Activated naive CD4-positive, alpha-beta T cell (primary cell): ENCODE measurements at places on chromosomes 1 and 21.
A peak's percentile ranks its signal among the peaks of the same experiment; 100 is the strongest.

GRCh38 chr1:114026797-114027196 is 47.5 kb downstream of the OLFML3 start:
- DNase-seq: no peak

DNA sequence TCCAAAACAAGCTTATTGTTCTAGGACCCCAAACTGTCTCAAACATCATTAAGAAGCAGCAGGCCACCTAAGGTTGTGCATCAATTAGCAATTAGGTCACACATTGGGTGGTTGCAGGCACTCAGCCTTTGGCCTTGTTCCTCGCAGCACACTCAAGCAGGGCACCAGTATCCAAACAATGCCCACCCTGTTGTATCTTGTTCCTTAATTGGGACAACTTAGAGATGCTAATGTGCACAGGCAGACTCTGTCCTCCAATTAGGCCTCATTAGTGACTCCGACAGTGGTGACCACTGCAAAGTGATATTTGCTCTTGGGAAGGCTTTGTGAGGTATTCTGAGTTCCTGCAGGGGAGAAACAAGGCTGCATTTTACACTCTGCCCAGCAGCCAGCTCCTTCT is 515.1 kb upstream of the PTBP2 start:
- no peak for DNase-seq

DNA sequence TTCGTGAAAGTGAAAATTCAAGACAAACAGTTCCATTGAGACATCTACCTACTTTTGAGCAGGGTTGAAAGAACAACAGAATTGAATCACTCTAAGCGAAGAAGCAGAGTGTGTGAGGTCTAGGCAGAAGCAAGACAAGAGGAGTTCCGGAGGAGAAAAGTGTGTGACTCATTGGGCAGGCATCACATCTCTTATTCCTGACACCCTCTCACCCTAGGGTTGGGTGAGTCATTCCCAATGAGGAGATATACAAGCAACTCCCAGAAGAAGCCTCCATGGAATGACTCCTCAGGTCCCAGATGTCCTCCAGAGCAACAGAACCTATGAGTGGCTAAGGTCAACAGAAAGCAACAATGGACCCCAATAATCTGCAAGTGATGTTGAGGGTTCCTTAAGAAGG is 138.1 kb downstream of the TPR start:
- DNase-seq: no peak

GRCh38 chr1:22508329-22508728 is 55.0 kb upstream of the EPHA8 start:
- DNase-seq: no peak

- no peak for DNase-seq
Observed at GRCh38 chr1:81702903-81703302, 97.8 kb upstream of the ADGRL2 start.

GRCh38 chr1:245458761-245459174 is 304.0 kb downstream of the KIF26B start:
- no peak for DNase-seq

DNA sequence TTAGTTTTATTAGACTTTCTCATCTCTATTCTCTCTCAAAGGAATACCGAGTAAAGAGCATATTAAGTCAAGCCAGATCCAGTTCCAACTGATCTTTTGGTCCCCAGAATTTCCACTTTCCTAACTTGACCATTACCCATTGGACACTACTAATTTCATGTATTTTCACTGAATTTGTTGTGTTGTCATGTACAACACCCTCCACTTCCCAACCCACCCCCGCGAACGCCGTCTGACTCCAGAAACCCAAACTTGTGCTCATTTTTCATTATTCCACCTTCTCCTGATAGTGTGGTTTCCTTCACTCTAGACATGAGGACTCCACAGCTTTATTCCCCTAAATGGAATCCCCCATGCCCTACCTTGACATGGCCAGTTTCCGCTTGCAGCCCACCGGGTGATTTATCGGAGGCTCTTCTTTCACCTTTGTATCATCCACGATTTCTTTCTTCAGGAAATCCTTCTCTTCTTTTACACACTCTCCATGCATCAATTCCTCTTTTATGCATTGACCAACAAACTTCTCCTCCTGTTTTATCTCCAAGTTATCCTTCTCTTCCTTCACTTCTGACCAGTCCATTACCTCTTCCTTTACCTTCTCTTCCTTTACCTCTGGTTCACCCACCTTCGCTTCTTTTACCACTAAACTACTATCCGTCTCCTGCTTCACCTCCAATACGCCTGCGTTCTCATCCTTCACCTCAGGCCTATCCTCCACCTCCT is 805 bp downstream of the ZNHIT6 start:
- DNase-seq: no peak

- no peak for DNase-seq
Observed at GRCh38 chr1:182269097-182269496, 122.5 kb downstream of the GLUL start.

DNA sequence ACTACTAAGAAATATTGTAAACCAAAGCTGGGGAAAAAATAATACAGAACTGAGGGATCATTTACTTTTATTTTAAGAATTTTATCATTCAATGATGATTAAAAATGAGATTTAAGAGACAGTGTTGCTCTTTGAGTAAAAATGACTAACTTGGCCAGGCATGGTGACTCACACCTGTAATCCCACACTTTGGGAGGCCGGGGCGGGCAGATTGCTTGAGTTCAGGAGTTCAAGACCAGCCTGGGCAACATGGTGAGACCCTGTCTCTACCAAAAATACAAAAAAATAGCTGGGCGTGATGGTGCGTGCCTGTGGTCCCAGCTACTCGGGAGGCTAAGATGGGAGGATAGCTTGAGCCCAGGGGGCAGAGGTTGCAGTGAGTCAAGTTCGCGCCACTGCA is 21.8 kb upstream of the PLEKHO1 start:
- no peak for DNase-seq

DNA sequence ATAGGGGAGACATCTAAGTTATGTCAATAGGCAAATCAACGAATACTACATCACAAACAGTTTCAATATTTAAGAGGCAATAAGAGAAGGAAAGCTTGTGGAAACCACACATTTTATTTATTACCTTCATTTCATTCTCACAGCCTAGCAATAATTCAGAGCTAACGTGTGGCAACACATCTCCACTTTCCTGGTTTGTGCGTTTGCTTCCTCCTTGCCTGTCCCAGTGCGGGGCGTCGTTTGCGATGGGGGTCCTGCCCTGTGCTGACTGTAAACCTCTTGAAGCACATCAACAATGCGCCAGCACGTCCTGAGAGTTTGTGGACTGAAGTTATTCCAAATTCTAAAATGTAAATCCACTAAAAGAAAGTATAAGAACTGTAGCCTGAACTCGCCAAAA is 14.4 kb upstream of the VPS26C start:
- DNase-seq: no peak

DNA sequence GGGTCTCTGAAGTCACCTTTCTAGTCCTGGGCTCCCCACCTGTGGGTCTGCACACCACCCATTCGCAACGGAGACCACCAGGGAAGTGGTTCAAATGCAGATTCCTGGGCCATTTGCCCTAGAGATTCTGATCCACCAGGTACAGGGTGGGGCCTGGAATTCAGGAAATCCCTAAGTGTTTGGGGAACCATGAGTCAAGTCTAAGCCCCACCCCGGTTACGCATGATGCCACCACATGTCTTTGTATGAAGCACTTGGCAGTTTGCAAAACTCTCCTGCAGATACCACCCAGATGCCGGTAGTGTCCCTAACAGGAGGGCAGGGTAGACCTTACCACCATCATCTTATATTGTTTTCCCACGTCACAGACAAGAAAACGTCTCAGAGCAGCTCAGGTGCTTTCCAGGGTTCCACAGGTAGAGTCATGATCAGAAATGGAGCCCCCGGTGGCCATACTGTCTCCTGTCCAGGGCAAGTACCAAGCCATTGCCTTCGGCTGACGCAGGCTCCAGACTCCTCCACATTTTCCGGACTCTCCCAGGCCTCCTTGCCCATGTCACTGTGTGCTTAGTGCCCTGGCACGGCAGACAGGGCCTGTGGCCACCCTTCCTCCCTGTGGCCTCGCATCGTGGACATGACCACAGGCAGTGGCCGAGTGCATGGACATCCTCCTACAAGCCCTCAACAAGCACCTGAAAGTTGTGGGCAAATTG is 89.2 kb upstream of the TMEM51 start:
- DNase-seq: no peak

DNA sequence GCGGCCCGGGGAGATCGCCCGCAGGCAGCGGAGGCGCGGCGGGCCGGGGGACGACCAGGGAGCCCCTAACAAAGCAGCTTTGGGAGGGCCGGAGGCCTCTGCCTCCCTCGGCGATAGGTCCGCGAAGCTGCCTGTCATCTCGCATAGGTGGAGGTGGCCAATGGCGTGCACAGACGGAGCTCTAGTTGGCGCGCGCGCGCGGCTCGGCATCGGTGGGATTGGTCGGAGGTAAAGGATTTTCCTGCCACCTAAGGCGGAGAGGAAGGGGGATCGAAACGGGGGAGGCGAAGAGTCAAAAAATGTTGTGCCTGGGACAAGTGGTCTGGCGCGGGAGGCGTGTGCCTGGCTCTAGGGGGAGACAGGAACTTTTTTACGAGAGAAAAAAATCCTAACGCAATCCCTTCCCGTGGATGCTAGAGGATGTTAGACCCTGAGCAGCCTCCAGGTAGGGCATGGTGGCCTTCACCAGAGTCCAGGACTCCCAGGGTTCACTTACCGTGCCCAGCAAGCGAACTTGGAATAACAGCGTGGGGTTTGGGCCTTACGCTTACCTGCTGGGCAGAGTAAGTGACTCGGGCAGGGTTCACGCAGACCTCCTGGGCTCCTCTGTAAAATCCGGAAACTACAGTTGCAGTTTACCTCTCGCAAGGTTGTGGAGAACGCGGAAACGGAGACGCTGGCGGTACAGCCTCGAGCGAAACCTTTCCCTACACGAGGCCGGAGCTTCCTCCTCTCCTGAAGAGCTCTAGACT is 99.9 kb upstream of the SOD1 start:
- DNase-seq: peak; percentile 94

- no peak for DNase-seq
Observed at GRCh38 chr1:147664206-147664605, 6.1 kb downstream of the ACP6 start.

DNA sequence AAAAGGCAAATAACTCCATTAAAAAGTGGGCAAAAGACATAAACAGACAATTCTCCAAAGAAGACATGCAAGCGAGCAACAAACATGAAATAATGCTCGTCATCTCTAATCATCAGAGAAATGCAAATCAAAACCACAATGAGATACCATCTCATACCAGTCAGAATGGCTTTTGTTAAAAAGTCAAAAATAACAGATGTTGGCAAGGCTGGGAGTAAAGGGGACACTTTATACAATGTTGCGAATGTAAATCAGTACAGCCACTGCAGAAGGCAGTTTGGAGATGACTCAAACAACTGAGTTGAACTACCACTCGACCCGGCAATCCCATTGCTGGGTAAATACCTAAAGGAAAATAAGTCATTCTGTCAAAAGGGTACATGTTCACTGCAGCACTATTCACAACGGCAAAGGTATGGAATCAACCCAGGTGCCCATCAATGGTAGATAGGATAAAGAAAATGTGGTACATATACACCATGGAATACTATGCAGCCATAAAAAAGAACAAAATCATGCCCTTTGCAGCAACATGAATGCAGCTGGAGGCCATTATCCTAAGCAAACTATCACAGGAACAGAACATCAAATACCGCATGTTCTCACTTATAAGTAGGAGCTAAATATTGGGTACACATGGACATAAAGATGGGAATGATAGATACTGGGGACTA is 25.9 kb downstream of the TSPAN2 start:
- DNase-seq: no peak

GRCh38 chr1:185464777-185465176 is 147.7 kb upstream of the IVNS1ABP start:
- no peak for DNase-seq

DNA sequence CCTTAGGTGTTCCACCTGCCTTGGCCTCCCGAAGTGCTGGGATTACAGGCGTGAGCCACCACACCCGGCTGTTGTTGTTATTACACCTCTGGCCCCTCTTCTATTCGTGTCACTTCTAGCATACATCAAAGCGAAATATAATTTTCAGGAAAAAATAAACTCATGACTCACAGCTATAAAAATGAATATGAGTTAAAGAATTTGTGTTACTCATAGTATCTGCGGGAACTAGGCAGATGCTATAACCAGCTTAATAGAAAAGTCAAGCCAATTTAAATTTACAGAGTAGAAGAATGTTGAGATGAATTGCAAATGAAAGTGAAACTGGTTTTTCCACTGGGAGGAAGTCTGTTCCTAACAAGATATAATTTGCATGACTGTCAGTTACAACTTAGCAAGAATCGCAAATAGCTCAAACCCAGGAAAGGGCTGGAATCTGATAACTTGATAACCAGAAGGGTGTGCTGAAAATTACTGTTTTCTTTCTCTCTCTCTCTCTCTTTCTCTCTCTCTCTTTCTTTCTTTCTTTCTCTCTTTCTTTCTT is 11.2 kb downstream of the OR2W3 start:
- no peak for DNase-seq

DNA sequence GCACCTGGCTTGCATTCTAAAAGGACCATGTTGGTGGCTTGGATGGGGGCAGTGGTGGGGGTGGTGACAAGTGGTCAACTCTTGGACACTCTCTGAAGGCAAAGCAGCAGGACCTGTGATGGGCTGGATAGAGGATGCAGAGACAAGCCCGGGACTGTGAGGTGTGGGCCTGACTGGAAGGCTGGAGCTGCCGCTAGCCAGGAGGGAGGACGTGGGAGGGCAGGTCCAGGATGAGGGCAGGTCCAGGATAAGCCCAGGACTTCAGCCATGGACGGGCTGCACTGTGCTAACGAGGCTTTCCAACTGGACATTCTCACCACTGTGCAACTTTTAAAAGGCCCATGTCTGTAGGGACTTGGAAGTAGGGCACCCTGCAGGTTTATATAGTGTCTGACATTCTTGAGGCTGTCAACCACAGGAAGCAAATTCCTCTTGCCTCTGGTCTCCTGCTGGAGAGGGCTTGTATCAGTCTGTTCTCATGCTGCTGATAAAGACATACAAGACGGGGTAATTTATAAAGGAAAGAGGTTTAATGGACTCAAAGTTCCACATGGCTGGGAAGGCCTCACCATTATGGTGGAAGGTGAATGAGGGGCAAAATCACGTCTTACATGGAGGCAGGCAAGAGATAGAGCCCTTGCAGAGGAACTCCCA is 8.3 kb upstream of the C1orf167 start:
- no peak for DNase-seq

GRCh38 chr1:176450526-176450925 is 12.4 kb upstream of the PAPPA2 start:
- no peak for DNase-seq

- no peak for DNase-seq
Observed at GRCh38 chr21:38241029-38241740, 15.6 kb upstream of the KCNJ15 start.

DNA sequence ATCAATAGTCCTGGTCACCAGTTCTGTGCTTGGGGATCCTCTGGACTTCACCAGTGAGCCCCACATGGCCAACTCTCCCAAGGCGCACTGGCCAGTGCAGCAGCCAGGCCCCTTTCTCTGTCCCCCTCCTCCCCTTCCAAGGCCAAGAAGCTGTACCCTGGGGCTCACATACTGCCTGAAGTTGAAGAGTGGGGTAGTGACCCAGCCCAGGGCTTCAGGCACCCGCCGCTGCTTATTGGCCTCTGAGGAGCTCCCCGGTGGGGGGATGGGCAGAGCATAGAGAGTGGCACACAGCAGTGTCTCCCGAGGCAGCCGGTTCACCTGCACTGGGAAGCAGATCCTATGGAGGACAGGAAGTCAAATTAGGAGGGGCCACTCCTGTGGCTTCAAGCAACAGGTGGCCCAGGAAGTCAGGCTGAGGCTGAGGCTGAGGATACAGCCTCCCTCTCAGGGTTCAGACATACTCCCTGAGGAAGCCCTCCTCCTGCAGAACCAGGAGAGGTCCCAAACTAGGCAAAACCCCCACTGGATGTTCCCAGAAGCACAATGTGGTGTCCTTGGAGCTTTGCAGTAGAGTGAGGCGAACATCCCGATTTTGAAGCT is 38.2 kb upstream of the PPP1R15B start:
- DNase-seq: no peak

GRCh38 chr1:38672692-38673091 is 186.9 kb downstream of the RRAGC start:
- no peak for DNase-seq
